Chondrocyte (in vitro differentiated cells): ENCODE measurements at places on chromosomes 16 and 17.

DNA sequence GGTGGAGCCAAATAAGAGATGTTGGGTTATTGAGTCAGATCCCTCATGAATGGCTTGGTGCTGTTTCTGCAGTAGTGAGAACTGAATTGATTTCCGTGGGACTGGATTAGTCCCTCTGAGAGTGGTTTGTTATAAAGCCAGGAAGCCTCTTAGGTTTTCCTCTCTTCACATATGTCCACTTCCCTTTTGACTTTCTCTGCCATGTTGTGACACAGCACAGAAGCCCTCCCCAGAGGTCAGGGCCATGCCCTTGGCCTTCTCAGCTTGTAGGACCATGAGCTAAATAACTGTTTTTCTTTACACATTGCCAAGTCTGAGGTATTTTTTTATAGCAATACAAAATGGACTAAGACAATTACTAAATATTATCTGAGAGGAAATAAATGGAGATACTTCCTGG lies 10.3 kb upstream of the HAPSTR1 start:
- DNase-seq: no peak

GRCh38 chr16:82773018-82773417 lies 146.2 kb downstream of the CDH13 start:
- no peak for DNase-seq

GRCh38 chr17:68693466-68693865 lies 92.3 kb upstream of the FAM20A start:
- DNase-seq: no peak

DNA sequence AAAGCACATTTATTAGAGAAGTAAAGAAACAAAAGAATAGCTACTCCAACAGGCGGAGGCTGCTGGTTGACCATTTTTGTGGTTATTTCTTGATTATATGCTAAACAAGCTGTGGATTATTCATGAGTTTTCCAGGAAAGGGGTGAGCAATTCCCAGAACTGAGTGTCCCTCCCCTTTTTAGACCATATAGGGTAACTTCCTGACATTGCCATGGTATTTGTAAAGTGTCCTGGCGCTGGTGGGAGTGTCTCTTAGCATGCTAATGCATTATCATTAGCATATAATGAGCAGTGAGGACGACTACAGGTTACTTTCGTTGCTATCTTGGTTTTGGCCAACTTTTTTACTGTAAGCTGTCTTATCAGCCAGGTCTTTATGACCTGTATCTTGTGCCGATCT lies 12.2 kb upstream of the HS3ST4 start:
- no peak for DNase-seq

- DNase-seq: no peak
These were observed 91.1 kb downstream of the RPA1 start for GRCh38 chr17:1920948-1921351.
